SJSA1 (cell line): ENCODE measurements at places on chromosomes 4 and X.

- no peak overlapping the region for H3K27ac ChIP-seq
- peaks cover 9% of the 10 kb centered on the region for H3K4me1 ChIP-seq
Measured at GRCh38 chr4:6469898-6470501, 2.4 kb downstream of the PPP2R2C start.

GRCh38 chr4:52102587-52102986, 51.5 kb downstream of the SPATA18 start:
- no peak overlapping the region for H3K27ac ChIP-seq
- DNase-seq, result no peak
- H3K36me3 ChIP-seq, result no peaks in the 10 kb centered on the region
- H3K4me3 ChIP-seq, result no peak overlapping the region
- H3K4me1 ChIP-seq, result no peaks in the 10 kb centered on the region
- no peaks in the 10 kb centered on the region for H3K27me3 ChIP-seq

- H3K4me3 ChIP-seq, result no peak overlapping the region
- DNase-seq, result no peak
- no peaks in the 10 kb centered on the region for H3K27me3 ChIP-seq
- H3K4me1 ChIP-seq, result no peaks in the 10 kb centered on the region
- H3K27ac ChIP-seq, result no peak overlapping the region
Measured at GRCh38 chrX:19555236-19555635, 39.9 kb upstream of the MAP3K15 start.

DNA sequence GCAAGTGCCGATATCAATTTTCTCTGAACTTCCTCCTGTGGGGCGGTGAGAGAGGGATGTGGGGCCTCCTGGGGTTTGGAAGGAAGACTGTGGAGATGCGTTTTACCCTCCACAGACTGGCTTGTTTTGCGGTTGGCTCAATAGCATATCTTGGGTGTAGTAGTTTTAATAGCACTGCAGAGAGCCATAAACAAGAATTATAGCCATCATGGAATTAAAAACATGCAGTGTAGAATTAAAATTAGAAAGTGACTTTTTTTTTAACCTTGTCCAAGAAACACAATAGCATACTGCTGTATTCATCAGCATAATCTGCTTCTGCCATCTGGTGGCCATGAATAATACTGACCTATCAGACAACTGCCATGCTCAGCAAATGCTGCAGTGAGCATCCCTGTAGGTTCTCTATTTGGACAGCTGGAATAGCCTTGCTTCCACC, 47.3 kb upstream of the SCML1 start:
- H3K27me3 ChIP-seq, result no peaks in the 10 kb centered on the region
- DNase-seq, result peak; percentile 46
- no peak overlapping the region for H3K4me3 ChIP-seq
- H3K27ac ChIP-seq, result no peak overlapping the region

GRCh38 chr4:84917869-84918600, 48.5 kb downstream of the WDFY3 start:
- no peak overlapping the region for H3K4me3 ChIP-seq
- DNase-seq, result no peak
- peaks cover 8% of the 10 kb centered on the region for H3K4me1 ChIP-seq
- H3K27me3 ChIP-seq, result no peaks in the 10 kb centered on the region
- H3K36me3 ChIP-seq, result peaks cover 23% of the 10 kb centered on the region

GRCh38 chr4:96519291-96519690, 679.4 kb downstream of the PDHA2 start:
- no peaks in the 10 kb centered on the region for H3K36me3 ChIP-seq
- H3K4me3 ChIP-seq, result no peak overlapping the region
- H3K4me1 ChIP-seq, result no peaks in the 10 kb centered on the region
- H3K27me3 ChIP-seq, result no peaks in the 10 kb centered on the region

DNA sequence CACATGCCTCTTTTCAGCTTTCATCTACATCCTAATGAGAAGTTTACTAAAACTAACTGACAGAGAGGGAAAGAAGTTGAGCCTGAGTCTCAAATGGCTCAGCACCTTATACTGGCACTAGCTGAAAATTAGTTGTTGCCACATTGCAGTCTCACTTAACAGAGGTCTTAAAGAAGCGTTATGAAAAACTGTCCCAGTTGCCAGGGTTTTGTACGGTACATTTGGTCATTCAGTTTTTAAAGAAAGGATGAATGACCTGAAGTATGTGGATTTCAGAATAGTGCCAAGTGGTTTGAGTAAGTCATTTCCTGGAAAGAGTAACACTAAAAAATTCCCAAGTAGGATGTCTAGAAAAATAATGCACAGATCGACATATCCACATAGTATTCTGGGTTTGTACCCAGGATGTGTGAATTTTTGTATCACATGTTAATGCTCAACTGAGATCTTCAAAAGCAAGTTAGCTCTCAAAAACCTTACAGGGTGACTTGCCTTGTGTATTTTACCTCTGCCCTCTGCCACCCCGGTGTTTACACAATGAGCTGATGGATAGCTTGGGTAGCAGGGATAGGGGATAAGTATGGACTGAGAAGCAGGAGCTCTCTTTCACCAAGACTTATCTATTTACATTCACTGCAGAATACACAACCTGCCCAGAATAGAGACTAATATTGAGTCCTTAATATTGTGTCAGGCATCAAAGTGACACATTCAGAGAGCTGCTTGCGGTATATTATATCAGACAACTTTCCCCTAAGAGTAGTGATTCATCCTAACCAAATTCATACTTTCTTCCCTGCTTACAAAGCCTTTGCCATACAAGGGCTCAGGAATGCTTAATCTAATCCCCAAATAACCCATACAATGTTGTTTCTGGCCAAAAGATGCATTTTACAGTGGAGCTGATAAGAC, 1075.7 kb upstream of the PABPC4L start:
- H3K27ac ChIP-seq, result peak overlapping the region; percentile 8; the same call in 1 of the 2 replicates
- H3K36me3 ChIP-seq, result no peaks in the 10 kb centered on the region
- H3K4me1 ChIP-seq, result peaks cover 5% of the 10 kb centered on the region

DNA sequence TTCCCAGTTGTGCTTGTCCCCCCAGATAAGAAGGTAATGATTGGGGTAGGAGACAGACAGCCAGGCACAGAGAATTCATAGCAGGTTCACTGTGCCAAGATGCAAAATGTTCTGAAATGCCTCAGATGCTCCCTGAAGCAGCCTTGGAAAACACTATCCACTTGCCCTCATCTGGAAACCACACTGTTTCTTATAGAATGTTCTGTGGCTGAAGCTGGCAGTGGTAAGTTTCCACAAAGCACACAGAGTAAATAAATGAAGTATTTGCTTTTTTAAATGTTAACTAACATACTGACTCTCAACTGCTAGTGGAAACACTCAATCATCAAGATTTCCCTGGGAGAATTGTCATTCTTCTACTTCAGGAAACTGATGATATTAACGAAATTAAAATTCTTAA, 311.4 kb downstream of the PRDM5 start:
- no peak overlapping the region for H3K4me3 ChIP-seq
- H3K27me3 ChIP-seq, result no peaks in the 10 kb centered on the region
- H3K27ac ChIP-seq, result no peak overlapping the region
- H3K36me3 ChIP-seq, result no peaks in the 10 kb centered on the region
- no peaks in the 10 kb centered on the region for H3K4me1 ChIP-seq
- no peak for DNase-seq
